AG09309 (cell line): ENCODE measurements at places on chromosomes 3 and 15.

GRCh38 chr15:49031804-49032203, 14.4 kb downstream of the SECISBP2L start:
- DNase-seq: no peak

DNA sequence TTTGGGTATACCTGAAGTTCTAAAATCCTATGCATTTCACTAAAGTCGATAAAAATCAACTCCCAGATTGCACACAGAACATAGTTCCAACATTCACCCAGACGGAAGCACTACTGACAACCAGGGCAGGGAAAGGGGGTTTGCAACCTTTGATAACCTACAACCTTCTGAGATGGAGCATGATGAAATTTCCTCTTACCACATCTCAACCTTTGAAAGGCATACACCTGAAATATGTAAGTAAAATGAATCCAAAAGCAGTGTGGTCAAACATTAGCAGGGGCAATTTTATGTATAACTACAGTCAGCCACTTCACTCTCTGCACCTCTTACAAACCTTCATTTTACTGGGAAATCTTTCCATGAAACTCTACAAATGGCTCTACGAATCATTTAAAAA, 184.1 kb downstream of the FOXP1 start:
- DNase-seq: no peak

- no peak for DNase-seq
These were observed 11.0 kb upstream of the ADCY5 start for GRCh38 chr3:123459862-123460261.

GRCh38 chr15:60396958-60397771, 621 bp downstream of the ANXA2 start:
- DNase-seq: no peak

- DNase-seq: no peak
These were observed 34.7 kb downstream of the FNDC3B start for GRCh38 chr3:172074032-172074431.

- DNase-seq: no peak
These were observed 58.9 kb downstream of the TMEM108 start for GRCh38 chr3:133096900-133097613.

DNA sequence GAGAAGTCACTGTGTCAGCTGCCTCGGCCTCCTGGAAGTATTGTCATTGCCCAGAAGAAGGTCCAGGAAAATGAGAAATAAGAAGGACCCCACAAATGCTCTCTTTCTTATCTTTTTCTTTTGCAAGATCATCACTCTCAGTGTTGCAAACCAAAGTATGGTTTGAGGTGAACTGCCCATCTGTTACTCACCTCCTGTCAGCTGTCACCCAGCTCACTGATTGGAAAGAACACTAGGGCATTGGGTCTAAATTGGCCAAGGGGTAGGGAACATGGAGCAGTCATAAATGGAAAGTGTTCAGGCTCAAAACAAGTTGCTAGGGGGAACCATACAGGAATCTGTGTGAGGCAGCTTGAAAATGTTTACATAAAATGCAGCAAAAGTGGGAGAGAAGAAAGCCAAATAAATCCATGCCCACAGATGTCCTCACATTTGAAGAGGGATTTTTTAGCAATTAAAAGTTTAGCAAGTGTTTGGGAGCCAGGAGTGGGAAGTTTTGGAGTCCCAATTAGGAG, 431.2 kb upstream of the THBS1 start:
- DNase-seq: no peak

GRCh38 chr3:181457190-181457589, 254.5 kb upstream of the SOX2 start:
- DNase-seq: no peak

- DNase-seq: no peak
These were observed 284.7 kb upstream of the STT3B start for GRCh38 chr3:31247850-31248562.

DNA sequence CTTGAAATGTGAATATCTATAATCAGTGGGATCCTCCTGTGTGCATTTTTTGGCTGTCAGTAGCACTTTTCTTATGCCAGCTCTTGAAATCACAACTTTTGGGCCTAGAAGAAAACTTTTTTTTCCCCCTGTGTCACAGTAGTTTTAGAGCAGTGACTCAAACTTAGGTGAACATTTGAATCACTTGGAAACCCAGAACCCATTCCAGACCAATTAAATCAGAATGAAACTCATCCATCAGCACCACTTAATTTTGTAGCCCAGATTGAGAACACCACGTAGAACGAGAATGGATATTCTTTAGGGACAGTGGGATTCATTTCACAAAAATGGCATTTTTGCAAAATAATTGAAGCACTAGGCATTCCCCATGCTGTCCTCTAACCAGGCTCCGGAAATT, 224.8 kb upstream of the NANOGP8 start:
- no peak for DNase-seq

DNA sequence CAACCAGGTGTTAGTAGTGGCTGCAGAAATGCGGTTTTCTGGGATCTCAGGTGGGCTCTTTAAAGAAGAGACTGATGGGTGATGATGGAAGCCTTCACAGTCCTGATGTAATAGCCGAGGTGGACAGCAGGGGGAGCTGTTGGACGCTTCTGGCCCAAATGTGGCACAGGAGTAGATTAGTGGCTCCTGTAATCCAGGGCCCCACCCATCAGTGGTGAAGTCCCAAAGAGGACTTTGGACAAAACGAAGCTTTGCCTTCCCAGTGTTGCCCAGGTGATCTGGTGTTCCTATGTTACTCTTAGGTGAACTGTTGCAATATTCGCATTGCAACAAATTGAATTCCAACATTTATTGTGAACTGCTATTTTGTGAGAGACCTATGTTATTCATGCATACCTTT, 31.8 kb upstream of the MYZAP start:
- DNase-seq: no peak

GRCh38 chr3:16203031-16203430, 28.6 kb downstream of the GALNT15 start:
- no peak for DNase-seq

DNA sequence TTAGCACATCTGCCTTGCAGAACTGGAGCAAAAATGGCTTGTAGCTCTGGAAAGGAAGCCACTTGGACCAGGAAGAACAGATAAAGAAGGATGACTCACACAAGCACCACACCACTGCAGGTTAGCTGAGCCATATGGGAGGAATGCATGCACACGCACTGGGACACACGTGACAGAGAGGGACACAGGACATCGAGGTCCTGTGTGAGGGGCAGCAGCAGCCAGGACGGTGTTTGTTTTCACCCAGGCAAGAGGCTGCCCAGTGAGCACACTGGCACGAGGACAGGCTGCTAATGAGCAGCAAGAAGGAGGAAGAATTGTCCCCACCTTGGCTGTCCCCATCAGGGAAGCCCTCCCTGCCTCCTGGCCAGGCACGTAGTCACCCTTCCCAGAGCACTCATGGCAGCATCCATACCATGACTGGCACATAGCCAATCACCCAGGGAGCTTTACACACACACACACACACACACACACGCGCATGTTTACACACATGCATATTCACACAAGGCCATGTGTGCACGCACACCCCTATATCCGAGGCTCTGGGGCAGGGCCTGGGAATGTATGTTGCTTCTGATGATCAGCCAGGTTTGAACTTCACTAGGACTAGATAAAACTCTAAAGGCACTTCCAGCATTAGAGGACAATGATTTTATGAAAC, 24.0 kb upstream of the SPTBN5 start:
- no peak for DNase-seq

GRCh38 chr3:121073011-121073410, 165.0 kb downstream of the STXBP5L start:
- no peak for DNase-seq

DNA sequence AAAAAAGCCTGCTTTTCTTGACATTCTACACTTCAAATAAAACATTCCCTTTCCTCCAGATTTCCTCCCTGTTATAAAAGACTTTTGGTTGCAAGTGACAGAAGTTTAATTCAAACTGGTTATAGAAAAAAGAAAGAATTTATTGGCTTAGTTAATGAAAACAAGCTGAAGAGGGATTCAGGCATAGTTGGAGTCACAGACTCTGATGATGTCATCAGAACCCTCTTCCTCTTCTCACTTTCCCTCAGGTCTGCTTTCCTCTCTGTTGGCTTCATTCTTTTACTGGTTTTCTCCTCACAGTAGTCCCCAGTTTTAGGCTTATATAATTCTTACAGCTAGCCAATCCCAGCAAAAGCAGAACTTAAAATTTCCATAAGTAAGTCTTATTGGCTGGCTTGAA, 32.0 kb upstream of the MBNL1 start:
- DNase-seq: peak; percentile 47

DNA sequence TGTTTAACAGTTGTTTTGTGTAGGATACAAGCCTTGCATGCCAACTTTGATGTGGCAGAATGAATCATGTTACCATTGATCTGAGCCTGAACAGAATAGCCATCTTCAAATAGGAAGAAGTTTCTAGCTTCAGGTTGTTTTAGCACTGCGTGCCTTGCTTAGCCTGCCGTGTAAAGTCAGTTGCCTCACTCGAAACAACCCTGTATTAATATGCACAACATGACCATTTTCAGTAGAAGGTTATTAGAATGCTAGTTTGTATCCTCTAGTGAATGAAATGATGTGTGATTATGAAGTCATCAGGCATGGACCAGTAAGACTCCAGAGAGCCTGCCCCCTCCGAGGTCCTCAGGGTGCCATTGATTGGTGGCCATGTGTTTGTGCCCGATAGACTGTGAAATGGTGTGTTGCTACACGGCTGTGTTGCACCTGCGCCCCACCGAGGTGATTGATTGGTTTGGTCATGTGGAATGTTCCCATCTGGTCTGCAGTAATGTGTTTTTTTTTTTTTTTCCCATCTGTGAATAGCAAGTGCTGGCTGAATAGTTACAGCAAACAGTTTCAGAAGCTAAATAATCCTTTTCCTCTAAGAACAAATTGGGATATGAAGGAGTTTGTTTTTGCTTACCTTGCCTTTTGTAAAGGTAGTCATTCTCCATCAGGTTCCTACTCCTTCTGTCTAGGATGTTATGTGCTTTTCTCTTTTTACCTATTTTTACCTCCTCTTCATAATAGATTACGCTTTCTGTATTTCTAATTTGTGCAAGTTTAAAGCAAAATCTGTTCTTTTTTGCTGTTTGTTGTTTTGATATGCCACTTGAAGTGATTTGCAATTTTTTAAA, 214.9 kb downstream of the TCF12 start:
- no peak for DNase-seq

GRCh38 chr3:20064796-20065564, 24.7 kb downstream of the KAT2B start:
- no peak for DNase-seq

GRCh38 chr15:75479670-75480069, 28.2 kb upstream of the SIN3A start:
- DNase-seq: no peak

DNA sequence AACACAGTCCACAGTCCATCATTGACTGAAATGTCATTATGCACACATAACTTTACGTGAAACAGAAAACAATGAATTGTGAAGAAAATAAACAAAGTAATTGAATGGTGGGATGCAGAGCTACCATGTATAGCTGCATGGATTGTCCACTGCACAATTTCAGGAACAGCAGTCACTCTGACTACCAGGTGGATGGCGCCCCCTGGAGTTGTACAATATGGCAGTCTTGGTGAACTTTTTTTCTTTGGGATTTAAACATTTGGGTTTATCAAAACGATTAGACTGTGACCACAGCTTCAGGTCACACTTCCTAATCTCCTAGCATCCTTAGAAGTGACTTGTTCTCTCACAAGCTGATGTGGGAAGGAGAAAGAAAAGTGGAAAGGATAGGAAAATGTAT, 48.9 kb upstream of the TCF12 start:
- DNase-seq: no peak

DNA sequence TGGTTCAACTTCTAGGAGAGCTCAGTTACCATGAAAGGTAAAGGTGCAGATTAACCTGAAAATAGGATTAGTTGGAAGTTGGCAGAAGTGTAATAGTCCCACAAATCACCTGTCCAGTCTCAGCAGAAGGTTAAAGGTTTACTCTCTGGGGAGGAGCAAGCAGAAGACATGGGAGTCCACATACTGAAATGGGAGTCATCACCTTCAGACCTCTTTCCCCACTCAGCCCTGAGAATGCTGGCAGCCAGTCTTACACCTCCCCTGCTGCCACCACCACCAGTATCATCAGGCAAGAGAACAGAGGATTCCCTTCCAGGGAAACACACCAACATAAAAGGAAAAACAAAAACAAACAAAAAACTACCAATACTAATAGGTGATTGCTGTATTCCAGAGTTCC, 13.8 kb upstream of the PLA2G4D start:
- no peak for DNase-seq

- no peak for DNase-seq
These were observed 9.1 kb upstream of the ADPRH start for GRCh38 chr3:119570229-119570628.

- no peak for DNase-seq
These were observed 43.6 kb upstream of the KLF13 start for GRCh38 chr15:31283043-31283442.

GRCh38 chr15:88627463-88627862, 6.3 kb downstream of the AEN start:
- DNase-seq: no peak

DNA sequence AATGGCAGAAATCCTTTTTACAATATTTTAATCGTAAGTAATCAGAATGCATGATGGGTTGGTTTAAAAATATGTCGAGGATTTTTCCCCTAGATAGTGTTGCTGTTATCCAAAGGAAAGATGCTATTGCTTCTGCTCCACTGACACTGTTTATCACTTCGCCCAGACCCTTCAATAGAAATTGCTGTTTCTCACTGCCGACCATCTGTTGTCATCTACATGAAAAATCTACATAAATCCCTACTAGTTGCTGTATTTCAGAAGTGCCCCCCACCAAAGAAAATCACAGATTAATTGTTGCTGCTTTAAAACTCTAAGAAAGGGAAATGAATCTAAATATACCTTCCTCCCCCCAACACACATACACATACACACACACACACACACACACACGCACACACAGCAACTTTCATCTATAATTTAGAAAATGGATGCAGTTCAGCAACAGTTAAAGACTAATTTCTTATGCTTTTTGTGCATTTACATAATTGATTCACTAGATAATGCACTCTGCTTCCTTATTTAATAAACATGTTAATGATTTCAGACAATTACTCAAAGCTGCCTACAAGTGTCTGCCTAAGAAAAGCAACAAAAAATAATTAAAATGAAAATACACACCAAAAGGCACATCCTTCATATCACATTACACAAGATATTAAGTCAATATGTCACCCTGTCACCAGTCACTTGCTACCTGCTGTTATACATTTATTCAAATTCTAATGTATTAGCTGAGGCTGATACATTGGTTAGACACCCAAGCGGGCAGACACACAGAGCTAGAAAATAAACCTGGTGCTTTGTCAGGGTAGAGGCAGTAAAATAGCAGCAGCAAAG, 82.8 kb downstream of the RORA start:
- DNase-seq: no peak
